Spinal cord (tissue), 10 donors: ENCODE measurements at places on chromosomes 1 and 21. TPM values are rescaled to one million over a fixed set of nuclear protein-coding genes. Genes with fewer than 3 reads are reported as not detected.

Gene SPRR1A
- total RNA-seq = not detected

DNA sequence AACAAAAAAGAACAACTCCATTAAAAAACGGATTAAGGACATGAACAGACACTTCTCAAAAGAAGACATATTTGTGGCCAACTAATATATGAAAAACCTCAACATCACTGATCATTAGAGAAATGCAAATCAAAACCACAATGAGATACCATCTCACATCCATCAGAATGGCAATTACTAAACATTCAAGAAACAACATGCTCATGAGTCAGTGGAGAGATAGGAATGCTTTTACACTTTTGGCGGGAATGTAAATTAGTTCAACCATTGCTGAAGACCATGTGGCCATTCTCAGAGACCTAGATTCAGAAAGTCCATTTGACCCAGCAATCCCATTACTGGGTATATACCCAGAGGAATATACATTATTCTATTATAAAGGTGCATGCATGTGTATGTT, 1442.6 kb upstream of the B3GALT2 start:
- H3K36me3 ChIP-seq = no peaks in the 10 kb centered on the region
- H3K27me3 ChIP-seq = no peaks in the 10 kb centered on the region
- H3K4me1 ChIP-seq = no peaks in the 10 kb centered on the region
- no peak overlapping the region for H3K27ac ChIP-seq

Gene FCAMR
- not detected for total RNA-seq

DNA sequence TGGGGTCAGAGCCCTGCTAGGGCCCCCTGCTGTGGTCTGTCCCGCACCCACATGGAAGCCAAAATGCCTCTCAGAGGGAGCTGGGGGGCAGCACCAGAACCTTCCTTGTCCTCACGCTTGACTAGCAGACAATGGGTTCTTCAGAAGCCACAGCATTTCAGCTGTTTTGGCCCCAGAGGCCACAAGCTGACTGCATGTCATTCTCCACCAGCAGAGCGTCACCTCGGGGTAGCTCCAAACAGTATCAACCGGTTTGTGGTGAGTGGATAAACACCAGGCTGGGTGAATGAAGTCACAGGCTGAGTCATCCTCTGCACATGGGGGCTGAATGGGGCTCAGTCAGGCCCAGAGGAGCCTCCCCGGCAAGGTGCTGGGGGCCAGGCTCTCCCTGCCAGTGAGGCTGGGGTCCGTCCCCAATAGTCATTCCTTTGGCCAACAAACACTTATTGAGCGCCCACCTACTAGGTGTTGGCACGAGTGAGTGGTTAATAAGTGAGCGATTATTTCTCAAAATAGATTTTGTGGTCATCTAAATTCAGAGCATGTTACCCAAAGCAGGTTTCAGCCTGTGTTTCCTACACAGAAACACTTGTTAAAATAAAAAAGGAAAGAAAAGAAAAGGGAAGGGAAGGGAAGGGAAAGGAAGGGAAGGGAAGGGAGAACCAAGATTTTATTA, 9.1 kb downstream of the OLIG1 start:
- H3K4me3 ChIP-seq = no peak overlapping the region
- H3K4me1 ChIP-seq = peaks cover 17% of the 10 kb centered on the region
- peaks cover 52% of the 10 kb centered on the region for H3K27me3 ChIP-seq

DNA sequence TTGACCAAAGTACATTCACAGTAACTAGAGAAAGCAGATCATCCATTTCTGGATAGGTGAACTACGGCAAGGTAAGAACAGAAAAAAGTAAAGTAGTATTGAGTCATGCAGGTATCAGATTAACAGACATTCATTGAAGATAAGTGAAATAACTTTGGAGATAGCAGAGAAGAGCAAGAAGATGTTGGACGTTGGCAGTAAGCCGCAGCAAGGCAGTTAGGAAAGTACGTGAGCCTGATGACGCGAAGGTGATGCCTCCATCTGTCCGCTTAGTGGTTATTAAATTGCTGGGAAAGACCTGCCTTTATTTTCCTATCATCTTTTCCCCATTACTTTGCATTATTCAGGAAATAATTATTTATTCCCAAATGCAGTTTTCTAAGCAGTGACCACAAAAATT, 24.9 kb upstream of the KIAA1614 start:
- no peaks in the 10 kb centered on the region for H3K36me3 ChIP-seq
- no peak overlapping the region for H3K4me3 ChIP-seq
- H3K27ac ChIP-seq = no peak overlapping the region
- H3K27me3 ChIP-seq = no peaks in the 10 kb centered on the region
- no peaks in the 10 kb centered on the region for H3K4me1 ChIP-seq
- no peak for DNase-seq

DNA sequence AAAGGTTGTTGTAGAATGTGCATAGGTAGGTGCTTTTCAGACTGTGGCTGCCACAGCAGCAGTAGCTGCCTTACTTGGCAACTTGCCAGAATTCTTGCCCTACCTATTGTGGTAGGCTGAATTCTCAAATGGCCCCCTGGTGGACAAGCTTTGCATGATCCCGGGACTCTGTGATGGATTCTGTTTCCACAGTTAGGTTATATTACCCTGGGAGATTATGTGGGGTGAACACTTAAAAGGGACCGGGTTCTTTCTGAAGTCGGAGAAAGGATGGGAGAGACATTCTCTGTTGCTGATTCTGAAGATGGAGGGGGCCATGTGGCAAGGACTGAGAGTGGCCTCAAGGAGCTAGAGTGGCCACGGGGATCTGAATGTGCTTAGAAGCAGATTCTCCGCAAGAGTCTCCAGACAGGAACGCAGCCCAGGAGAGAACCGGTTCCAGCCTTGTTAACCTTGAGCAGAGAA, 32.1 kb upstream of the KCNE1 start:
- no peaks in the 10 kb centered on the region for H3K36me3 ChIP-seq
- H3K4me3 ChIP-seq = no peak overlapping the region
- peak overlapping the region; percentile 93 for H3K27ac ChIP-seq
- no peaks in the 10 kb centered on the region for H3K27me3 ChIP-seq

GRCh38 chr1:226633541-226634165, 85.1 kb downstream of the STUM start:
- H3K36me3 ChIP-seq = peaks cover 55% of the 10 kb centered on the region
- H3K4me3 ChIP-seq = no peak overlapping the region
- H3K4me1 ChIP-seq = peaks cover 52% of the 10 kb centered on the region
- DNase-seq = no peak
- H3K27ac ChIP-seq = no peak overlapping the region

DNA sequence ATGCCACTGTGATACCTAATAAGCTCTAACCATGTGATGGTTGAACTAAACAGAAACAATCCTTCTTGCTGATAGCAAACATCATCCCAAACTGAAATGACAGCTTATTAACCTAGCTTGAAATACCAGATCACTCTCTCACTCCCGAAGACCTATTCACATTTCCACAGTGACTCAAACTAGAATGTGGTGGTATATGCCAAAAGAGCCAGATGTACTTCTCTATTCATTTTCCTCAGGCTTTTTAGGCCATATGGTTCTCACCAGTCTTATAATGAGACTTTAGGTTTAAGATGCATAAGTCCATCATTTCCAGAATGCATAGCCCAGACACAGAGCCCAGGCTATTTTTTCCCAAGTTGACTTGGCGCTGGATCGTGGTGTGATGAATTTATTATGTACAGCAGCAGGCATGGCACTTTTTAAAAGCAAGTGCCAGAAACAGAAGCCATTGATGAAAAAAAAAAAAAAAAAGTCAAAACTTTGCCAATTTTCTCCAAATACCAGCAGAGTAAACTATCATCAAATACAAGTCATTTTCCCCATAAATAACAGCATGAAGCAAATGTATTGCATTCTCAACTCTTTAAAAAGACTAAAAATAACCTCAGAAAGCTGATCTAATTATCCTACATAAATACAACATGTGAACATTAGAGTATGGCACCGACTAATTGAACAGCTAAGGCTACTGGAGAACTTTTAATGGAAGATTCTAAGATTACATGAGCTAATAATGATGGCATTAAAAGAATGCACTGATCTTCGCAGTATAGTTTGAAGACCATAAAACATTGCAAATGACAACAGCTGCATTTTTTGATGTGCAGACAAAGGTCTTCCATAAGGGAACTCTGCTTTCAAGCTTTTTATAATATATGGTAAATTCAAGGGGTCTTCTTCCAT, 365.4 kb downstream of the LRRIQ3 start:
- DNase-seq = no peak
- H3K27ac ChIP-seq = no peak overlapping the region
- H3K4me1 ChIP-seq = no peaks in the 10 kb centered on the region
- no peak overlapping the region for H3K4me3 ChIP-seq

DNA sequence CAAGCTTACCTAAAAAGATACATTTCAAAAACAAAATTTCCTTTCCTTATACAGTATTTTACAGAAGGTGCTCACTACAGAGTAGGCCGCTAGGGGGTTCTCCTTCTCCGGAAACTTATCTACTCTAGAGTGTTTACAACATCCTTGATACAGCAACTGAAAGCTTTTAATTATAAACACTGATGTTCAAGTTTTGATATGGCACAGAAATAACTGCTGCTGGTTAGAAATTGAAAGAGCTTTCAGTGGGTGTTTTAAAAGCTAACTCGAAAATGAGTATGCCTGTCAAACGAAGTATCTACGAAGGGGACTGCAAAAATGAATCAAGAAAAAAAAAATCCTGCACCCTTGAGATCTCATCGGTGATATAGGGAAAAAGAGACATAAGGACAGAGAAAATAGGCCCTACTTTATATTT, 1.0 kb downstream of the YOD1 start:
- no peaks in the 10 kb centered on the region for H3K27me3 ChIP-seq
- DNase-seq = peak; percentile 76
- peaks cover 3% of the 10 kb centered on the region for H3K36me3 ChIP-seq
- peak overlapping the region; percentile 95 for H3K27ac ChIP-seq
- H3K4me3 ChIP-seq = peak overlapping the region; percentile 97

Gene PRKAA2
- 27.4 TPM for total RNA-seq

DNA sequence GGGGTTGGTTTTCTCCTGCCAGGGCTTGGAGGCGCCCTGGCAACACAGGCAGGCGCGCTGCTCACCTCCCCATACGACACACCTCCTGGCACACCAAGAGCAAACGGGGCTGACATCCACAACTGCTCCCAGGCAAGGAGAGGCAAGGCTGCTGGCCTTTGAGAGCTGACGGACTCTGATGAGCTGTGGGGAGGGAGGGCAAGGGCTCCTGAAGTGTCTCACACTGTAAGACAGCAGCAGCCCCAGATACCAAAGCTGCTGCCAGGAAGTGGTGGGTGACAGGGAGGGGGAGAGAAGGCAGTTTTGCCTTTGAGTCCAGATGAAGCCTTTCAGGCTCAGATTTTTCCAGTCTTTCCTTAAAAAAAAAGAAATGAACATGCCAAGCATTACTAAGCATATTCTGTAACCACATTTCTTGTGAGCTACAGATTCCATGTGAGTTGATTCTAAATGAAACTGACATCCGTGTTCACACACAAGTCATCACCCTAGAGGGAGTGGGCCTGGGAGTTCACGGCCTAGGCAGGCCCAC, 24.3 kb downstream of the PGBD5 start:
- no peaks in the 10 kb centered on the region for H3K27me3 ChIP-seq
- peaks cover 18% of the 10 kb centered on the region for H3K36me3 ChIP-seq
- peaks cover 18% of the 10 kb centered on the region for H3K4me1 ChIP-seq
- H3K4me3 ChIP-seq = no peak overlapping the region
- H3K27ac ChIP-seq = no peak overlapping the region

Gene CLEC20A
- 0.20 TPM for total RNA-seq

GRCh38 chr1:1082239-1082775, 8.2 kb upstream of the RNF223 start:
- H3K27me3 ChIP-seq = peaks cover 10% of the 10 kb centered on the region
- no peak overlapping the region for H3K27ac ChIP-seq
- no peak overlapping the region for H3K4me3 ChIP-seq
- DNase-seq = no peak

DNA sequence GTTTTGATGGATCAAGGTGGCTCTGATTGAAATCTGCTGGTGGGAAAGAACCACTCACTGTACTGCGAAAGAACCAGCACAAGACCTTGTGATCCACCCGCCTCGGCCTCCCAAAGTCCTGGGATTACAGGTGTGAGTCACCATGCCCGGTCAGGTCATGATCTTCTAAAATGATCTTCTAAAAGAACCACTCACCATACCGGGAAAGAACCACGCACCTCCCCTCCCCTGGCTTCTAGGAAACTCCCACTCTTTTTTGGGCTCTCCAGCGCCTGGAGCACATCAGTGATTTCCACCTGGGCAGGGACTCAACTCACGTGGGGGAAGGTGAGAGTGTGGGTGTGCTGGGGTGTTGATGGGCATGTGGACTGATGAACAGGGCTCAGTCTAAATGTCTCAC, 7.9 kb upstream of the RAB7B start:
- no peak for DNase-seq
- H3K4me1 ChIP-seq = no peaks in the 10 kb centered on the region
- no peak overlapping the region for H3K4me3 ChIP-seq
- no peak overlapping the region for H3K27ac ChIP-seq

GRCh38 chr1:115685029-115685705, 43.4 kb downstream of the VANGL1 start:
- H3K36me3 ChIP-seq = peaks cover 22% of the 10 kb centered on the region
- H3K4me3 ChIP-seq = no peak overlapping the region
- H3K27me3 ChIP-seq = no peaks in the 10 kb centered on the region
- no peaks in the 10 kb centered on the region for H3K4me1 ChIP-seq
- no peak for DNase-seq

Gene HTR6
- total RNA-seq = 0.89 TPM

Gene XPR1
- total RNA-seq = 110 TPM

GRCh38 chr21:42245331-42246193, 26.6 kb downstream of the ABCG1 start:
- peak; percentile 62 for DNase-seq
- no peak overlapping the region for H3K4me3 ChIP-seq
- H3K27me3 ChIP-seq = no peaks in the 10 kb centered on the region
- no peak overlapping the region for H3K27ac ChIP-seq
- H3K36me3 ChIP-seq = no peaks in the 10 kb centered on the region

- peaks cover 5% of the 10 kb centered on the region for H3K36me3 ChIP-seq
- no peaks in the 10 kb centered on the region for H3K27me3 ChIP-seq
- H3K4me3 ChIP-seq = no peak overlapping the region
- no peaks in the 10 kb centered on the region for H3K4me1 ChIP-seq
Observed at GRCh38 chr1:156540955-156541354, 31.4 kb downstream of the IQGAP3 start.

DNA sequence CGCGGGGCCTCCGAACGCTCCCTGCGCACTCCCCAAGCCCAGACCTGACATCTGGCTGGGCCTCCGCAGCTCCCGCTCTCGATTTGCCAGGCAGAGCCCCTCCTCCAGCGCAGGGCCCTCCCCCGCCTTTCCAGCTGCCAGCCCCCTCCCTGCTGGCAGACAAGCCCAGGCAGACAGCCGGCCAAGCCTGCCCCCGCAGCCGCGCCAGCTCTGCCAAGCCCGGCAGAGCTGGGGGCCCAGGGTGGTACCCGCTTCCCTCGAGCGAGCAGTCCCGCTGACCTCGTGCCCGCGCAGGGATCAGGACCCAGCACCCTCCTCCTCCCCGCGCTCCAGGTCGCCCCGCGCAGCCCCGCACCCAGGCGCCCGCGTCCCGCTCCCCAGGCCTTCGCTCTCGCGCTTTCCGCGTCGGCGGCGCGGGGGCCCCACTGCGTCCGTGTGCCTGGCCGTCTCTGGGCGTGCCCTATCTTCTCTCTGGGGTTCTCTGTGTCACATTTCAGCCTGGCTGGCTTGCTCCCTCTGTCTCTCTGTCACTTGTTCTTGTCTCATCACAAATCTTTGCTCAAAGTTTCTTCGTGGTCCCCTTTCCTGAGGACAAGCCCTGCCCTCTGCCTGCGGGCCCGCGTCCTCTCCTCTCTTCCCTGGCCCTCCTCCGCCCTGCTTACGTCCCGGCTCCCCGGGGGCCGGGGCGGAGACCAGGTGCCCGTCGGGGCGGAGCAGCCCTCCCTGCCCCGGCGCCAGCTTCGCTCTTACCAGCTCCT, 580 bp downstream of the INKA2 start:
- no peaks in the 10 kb centered on the region for H3K36me3 ChIP-seq
- H3K4me1 ChIP-seq = peaks cover 58% of the 10 kb centered on the region
- peak overlapping the region; percentile 53 for H3K4me3 ChIP-seq
- peak overlapping the region; percentile 80 for H3K27ac ChIP-seq
- H3K27me3 ChIP-seq = peaks cover 7% of the 10 kb centered on the region
